ENCODE measurements at places on chromosomes 11 and 22. TPM values are rescaled to one million over a fixed set of nuclear protein-coding genes. Genes with fewer than 3 reads are reported as not detected.

GRCh38 chr11:42390116-42390515 is 921.7 kb upstream of the API5 start:
- H3K4me1 ChIP-seq, result no peaks in the 10 kb centered on the region
- H3K27me3 ChIP-seq, result no peaks in the 10 kb centered on the region
- H3K36me3 ChIP-seq, result no peaks in the 10 kb centered on the region
- H3K4me3 ChIP-seq, result no peak overlapping the region
- H3K27ac ChIP-seq, result no peak overlapping the region

GRCh38 chr22:38505541-38506117 is 482 bp downstream of the DDX17 start:
- no peaks in the 10 kb centered on the region for H3K27me3 ChIP-seq
- peak overlapping the region; percentile 93 for H3K4me3 ChIP-seq
- DNase-seq, result no peak
- peaks cover 38% of the 10 kb centered on the region for H3K36me3 ChIP-seq
- H3K27ac ChIP-seq, result peak overlapping the region; percentile 99
- peaks cover 3% of the 10 kb centered on the region for H3K4me1 ChIP-seq

LRRN4CL gene
- 0.26 TPM for total RNA-seq

- no peaks in the 10 kb centered on the region for H3K4me1 ChIP-seq
- H3K27ac ChIP-seq, result no peak overlapping the region
- H3K36me3 ChIP-seq, result no peaks in the 10 kb centered on the region
- no peak overlapping the region for H3K4me3 ChIP-seq
- no peaks in the 10 kb centered on the region for H3K27me3 ChIP-seq
Observed at GRCh38 chr11:102664001-102664752, 39.0 kb upstream of the MMP20 start.
